Activated CD4-positive, alpha-beta T cell treated with anti-CD3 and anti-CD28 coated beads, Interleukin-10, Interleukin-2, amounts not matched to agents 100 ng/mL and 50 ng/mL, durations not matched to agents 16 hours and 8 hours (primary cell): ENCODE measurements at places on chromosomes 3 and 15.

DNA sequence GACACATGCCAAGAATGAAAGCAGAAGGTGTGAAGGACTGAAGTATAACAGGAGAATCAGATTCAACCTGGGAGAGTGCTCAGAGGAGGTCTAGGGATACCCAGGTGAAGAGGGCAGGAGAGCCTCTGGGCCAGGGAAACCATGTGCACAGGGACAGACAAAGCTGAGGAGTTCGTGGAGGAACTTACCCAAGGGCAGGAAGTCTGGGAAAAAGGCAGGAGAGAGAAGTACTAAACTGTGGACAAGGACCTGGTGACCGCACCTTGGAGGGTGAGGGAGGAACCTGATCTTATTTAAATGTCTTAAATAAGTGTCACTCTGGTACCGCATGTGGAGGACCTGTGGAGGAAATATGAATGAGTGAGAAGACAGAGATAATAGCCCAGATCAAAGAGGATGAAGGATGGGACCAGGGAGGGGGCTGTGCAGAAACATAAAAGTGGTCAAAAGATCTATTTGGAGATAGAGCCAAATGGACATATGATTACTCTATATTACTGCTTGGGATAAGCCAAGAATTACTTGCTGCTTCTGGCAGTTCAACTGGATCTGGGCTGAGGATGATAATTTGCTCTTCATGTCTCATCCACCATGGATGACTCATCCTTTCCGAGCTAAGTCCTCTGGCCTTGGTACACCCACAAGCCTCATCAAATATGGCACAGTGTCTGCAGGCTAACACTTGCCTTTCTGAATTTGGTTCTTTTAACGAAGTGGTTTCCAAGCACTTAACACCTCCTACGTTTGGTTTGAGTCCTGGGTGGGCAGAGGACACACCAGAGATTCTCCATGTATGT lies 116.9 kb upstream of the NMNAT3 start:
- no peak for DNase-seq

DNA sequence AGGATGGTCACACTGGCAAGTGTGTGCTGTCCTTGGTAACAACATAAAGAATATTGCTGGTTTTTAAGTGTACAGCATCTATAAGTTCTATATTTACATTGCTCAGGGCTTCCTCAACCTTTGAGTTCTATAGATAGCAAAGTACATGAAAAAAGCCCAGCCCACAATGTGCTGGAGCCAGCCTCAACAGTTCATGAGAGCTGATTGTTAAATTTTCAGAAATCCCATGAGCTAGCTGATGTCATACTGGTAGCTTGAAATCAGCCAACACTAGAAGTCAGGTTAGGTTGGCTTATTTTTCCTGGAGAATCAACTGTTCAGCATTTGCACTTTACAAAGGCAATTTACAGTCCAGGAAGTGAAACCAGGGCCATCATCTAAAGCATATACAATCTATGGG lies 102.8 kb downstream of the STRIT1 start:
- DNase-seq = no peak

GRCh38 chr3:190321789-190322603 lies at the start of gene CLDN1:
Gene CLDN1, minus strand, starts transcription at chr3:190322446. Its CDS starts 240 bp downstream, at chr3:190322206.
- peak; percentile 75 for DNase-seq

DNA sequence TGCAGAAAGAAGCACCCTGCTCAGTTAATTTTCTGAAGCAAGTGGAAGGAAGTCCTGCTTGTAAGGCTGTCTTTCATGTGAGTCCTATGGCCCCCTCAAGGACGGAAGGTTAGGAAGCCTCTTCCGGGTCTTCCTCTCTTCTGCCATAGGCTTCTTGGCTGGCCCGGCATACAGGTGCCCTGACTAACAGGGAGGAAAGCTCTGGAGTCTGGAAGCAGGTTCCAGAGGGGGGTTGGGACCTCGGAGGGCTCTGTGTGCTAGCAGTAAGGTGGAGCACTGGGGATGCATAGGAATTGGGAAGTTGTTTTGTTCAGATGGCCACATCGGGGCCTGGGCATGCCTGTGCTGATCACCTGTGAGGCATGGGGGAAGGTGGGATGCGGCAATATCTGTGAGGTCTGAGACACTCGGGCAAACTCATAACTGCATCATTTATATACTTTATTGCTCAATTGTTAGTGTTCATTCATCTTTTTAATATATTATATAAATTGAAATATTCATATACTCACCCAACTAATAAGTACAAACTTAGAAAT lies 49.6 kb downstream of the TRAK1 start:
- no peak for DNase-seq

DNA sequence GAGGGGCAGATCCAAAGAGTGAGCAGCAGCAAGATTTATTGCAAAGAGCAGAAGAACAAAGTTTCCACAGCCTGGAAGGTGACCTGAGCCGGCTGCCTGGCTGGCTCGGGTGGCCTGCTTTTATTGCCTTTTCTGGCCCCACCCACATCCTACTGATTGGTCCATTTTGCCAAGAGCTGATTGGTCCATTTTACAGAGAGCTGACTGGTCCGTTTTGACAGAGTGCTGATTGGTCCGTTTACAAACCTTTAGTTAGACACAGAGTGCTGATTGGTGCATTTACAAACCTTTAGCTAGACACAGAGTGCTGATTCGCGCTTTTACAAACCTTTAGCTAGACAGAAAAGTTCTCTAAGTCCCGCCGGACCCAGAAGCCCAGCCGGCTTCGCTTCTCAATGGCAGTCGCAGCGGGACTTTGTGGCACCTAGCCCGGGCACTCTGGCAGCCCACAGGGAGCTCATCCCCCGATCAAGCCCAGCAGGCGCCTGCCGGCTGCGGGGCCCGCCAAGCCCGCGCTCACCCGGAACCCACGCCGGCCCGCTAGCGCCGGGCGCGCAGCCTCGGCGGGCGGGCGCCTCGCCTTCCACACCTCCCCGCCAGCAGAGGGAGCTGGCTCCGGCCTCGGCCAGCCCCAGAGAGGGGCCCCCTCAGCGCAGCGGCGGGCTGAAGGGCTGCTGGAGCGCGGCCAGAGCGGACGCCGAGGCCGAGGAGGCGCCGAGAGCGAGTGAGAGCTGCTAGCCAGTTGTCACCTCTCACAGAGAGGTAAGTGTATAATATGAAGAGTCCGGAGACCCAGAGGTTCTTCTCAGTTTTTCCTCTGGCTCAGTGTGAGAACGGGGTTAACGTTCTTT lies 339.2 kb downstream of the CHL1 start:
- no peak for DNase-seq

DNA sequence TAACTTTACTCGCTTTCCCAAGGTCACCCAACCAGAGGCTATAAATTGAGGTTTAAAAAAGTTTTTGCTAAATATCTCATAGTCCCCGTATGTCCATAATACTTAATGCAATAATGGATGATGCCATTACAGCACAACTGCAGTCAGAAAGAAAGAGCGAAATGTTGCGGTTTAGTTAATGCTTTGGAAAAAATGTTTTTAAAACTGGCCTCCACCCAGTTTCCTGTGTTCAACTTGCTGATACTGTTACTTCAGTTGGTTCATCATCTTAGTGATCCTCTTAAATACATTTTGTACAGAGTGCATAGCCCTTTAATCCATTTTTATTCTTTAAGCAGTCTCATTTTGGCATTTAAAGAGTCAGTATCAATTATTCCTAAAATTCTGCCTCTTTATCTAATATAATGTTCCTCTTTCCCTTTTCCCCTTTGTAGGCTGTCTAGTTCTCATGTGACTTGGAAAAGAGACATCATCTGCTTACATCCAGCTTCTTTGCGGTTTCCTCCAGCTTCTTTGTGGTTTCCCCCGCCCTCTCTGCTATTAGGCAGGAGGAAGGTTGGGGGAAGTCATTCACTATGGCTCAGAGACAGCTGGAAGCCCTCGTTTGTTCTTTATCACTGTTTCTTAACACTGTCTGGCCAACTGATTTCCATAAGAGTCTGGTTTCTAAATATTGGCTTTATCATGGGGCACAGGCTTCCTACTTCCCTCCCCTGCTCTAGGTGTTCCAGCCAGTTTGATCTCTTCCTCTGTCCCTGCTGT lies 154.3 kb downstream of the GOLIM4 start:
- DNase-seq = peak; percentile 18

DNA sequence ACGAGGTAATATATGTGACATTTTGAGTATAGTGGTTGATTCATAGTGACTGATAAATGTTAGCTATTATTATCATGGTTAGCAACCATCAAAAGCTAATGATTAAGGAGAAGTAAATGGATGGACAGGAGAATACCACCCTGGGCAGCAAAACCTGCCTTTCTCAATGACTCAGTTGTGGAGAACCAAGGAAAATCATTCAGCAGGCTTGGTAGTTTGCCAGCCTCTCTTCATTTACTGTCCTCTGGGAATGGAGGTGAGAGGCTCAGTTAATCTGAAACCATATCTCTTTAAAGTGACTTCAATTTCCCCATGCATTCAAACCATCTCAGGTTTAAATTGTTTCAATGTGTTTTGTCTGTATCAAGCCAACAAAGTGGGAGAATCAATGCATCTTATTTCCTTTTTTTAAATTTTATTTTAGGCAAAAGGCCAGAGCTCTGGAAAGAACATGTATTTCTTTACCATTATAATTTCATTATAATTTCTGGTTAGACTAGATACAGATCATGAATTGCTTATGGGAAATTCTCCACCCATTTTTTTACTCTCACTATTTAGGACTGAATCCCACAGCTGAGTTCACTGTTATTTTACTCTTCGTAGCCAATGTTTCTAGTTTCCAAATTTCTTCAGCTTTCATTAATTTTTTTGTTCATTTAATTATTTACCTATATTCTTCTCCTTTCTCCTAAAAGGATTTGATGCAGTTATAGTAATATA lies 2.7 kb downstream of the TM4SF18 start:
- DNase-seq = no peak

DNA sequence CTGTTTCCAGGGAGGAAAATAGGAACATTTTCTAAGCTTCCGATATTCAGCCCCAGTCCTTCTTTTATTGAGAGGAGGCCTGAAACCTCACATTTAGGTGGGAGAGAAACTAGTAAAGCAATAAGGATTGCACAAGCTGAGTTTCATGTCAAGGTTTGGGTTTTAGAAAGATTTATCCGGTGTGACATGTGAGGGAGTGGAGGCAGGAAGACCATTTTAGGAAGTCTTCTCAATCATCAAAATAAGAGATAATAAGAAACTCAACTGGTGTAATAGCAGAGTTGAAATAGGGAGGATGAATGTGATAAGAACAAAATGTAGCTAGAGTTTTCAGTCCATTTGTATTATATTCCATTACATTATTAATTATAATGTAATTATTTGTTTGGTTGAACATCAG lies 27.7 kb upstream of the CLDN16 start:
- no peak for DNase-seq

DNA sequence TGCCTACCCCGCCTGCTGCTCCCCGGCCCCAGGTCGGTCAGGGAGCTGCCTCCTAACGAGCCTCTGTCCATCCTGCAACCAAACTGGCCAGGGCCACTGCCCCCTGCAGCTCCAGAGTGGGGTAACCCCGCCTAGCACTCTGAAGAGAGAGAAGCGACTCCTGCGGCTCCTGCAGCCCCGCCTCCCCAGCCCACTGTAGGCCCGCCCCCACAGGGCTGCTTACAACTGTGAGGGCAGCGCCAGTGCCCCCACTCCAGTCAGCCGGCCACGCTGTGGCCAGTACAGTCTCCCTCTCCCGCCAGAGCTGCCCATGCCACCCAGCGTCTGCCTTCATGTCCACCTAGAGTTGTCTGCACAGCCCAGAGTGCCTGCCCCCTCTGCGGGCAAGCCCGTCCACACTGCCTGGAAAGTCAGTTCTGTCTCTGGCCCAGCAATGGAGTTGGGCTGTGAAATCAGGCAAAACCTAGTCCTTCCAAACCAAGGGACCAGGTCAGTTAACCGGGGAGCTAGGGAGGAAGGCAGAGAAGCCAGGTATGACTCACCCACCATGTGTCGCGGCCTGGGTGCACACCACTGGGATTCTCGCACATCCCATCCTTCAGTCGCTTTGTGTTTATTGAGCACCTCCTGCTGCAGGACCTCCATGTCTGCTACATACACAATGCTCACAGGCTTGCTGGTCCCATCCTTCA lies 2.4 kb downstream of the UCN2 start:
- DNase-seq = no peak

DNA sequence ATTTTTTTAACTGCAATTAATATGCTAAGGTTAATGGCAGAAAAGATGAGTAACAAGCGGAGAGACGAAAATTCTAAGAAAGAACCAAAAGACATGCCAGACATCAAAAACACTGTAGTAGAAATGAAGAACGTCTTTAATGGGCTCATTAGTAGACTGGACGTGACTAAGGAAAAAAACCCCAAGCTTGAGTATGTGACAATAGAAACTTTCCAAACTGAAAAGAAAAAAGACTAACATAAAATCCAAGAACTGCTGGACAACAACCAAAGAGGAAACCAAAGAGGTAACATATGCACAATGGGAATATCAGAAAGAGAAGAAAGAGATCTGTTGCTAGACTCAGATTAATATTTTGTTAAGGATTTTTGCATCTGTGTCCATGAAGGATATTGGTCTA lies 94.6 kb upstream of the SETMAR start:
- DNase-seq = no peak

GRCh38 chr15:73894133-73894814 lies 20.9 kb downstream of the TBC1D21 start:
- DNase-seq = no peak

DNA sequence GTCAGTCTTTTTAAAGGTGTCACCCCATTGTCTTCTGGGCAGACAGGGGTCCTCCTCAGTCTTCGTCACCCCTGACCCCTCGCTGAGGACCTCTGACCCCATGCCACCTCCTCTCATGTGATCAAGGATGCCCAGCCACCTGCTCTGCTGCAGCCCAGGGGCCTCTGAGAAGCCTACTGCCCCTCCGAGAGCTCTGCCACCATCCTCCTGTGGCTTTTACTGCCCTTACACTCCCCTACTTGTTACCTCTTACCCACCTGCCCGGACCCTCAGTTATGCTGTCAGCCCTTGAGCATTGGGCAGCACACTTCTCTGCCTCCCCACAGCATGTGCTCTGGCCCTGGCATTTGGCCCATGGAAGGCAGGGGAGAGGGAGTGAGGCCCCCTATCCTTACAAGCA lies 123.2 kb downstream of the LRRK1 start:
- no peak for DNase-seq

DNA sequence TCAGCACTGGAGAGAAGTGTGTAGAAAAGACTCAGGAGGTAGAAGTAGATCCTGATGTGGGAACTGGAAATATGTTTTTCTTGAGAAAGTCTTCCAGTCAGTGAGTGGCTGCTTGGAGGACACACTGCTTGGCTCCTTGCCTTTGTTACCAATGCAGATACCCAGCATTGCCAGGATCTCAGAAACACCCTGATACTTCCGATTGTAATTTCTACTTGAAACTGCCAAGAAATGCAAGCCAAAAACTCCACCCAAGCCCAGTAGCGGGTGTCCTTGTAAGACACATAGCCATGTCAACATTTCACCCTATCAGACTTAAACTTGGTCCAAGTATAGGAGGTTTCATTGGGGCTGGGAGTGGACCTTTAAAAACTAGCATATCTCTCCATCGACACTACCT lies 141.8 kb downstream of the ALDH1A2 start:
- no peak for DNase-seq

DNA sequence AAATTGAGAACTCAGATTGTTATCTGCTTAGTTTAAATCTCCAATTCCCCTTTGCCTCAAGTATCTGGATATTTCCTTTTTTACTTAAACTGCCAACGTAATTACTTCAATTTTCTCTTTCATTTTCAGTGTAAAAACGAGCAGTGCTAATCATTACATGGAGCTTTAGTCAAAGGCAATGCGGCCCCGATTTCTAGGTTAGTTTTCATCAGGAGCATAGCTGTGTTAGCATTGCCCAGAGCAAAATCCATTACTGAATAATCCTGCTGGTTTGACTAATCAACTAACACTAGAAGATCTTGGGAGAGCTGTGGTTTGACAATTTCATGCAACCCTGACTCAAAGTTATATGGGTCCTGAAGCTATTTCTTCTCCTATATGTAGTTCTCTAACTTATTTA lies 46.2 kb downstream of the ZPLD1 start:
- no peak for DNase-seq

GRCh38 chr3:121793078-121793477 lies 41.8 kb downstream of the IQCB1 start:
- no peak for DNase-seq
